Mesothelial cell of epicardium (in vitro differentiated cells): ENCODE measurements at places on chromosomes 4 and X.

DNA sequence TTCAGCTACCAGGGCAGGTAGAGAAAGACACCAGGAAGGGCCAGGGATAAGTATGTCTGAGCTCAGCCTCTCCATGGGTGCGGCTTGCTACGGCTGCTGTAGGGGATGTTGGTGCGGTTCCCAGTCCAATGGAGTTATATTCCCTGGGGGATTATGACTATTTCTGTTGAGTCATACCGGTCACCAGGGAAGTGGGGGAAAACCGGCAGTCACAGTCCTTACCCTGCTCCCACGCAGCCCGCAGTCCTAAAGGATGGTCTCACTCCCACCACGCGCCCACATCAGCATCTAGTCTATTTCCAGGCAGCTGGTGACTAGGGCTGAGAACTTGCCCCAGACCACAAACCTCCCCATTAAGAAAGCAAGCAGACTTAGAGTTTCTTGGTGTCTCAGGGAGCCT, 191.6 kb downstream of the VEGFC start:
- DNase-seq, result no peak

DNA sequence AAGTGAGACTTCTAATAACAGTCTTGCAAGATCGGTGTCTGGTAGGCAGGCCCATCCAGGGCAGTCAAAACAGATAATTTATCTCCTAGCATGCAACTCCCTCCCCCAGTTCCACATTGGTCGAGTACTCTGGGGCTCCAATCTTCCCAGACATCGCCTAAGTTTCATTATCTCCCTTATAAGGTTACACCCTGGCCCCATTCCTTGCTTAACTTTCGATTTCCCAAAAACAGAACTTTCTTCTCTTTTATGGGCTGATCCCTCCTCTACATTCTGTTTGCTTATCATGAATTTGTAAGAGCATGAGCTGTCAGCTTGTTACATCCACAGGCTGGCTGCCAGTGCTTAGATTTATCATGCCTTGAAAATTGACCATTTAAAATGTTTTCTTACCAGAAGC, 471.3 kb downstream of the TECRL start:
- no peak for DNase-seq

DNA sequence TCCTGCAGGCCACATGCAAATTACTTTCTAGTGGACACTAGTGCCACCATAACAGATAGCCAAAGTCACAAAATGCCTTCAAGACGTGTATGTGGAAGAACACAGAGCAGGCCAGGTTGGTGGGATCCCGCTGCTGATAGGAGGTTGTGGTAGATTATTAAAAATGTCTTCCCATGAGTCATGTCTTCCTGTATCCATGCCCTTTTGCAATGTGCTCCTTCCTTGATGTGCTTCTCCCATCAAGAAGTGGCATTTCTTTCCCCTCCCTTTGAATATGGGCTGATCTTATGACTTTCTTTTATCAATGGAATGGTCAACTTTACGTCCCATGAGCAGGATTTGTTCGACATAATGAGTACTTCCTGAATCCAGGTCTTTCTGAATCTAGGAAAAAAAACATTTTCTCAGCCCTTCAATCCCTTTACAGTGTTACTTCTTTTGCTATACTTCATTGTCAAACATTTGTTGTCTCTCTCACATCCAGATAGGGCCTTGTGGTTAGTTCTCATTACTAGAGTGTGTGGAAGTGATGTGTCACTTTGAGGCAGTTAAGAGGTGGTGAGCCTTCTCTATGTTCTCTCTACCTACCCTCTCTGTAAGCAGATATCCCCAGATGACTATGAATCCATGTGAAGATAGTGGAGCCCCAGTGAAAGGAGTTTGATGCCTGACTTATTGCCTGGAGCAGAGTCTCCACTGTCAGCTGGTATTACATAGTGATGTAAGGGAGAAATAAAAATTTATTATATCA, 519.2 kb upstream of the DIPK2B start:
- DNase-seq, result no peak

- DNase-seq, result no peak
Observed at GRCh38 chrX:7941390-7942042, 14.3 kb upstream of the PNPLA4 start.

- DNase-seq, result no peak
Observed at GRCh38 chr4:78951862-78952472, 12.7 kb upstream of the PAQR3 start.

DNA sequence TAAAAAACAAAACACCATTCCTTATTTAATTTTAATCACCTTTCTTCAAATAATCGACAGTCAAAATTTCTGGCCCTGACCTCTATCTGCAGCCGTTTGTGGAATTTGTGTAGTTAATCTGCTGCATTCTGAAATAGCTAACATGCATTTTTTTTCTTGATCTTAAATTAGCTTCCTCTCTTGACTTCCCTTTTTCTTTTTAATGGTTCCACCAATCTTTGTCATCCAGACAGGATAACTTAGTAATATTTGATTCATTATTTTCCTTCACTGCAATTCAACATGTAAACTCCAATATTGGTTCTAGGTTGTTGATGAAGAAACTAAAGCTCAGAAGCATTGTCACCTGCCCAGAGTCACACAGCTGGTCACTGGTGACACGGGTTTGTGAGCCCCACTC, 77.3 kb downstream of the ARHGAP10 start:
- no peak for DNase-seq

GRCh38 chr4:137408527-137409177, 123.6 kb downstream of the PCDH18 start:
- no peak for DNase-seq

DNA sequence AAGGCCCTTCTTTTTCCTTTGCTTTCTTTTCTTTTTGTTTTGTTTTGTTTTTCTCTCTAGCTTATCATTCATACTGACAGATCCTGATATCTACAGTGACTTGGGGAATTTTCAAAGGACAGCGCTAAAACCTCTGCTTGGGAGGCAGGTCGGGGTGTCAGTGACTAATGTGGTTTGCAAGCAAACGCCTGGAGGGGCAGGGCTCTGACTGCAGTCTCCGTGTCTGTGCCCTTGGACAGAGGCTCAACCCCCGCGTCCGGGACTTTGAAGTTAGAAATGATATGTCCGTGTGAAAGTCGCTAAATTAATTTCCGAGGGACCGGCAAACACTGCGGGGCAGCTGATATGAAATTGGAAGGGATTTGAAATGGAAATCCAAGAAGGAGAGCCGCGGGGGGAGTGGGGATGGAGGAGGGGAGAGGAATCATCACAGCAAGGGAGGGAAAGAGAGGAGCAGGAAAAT, 312.4 kb downstream of the DHRSX start:
- DNase-seq, result peak; percentile 54

DNA sequence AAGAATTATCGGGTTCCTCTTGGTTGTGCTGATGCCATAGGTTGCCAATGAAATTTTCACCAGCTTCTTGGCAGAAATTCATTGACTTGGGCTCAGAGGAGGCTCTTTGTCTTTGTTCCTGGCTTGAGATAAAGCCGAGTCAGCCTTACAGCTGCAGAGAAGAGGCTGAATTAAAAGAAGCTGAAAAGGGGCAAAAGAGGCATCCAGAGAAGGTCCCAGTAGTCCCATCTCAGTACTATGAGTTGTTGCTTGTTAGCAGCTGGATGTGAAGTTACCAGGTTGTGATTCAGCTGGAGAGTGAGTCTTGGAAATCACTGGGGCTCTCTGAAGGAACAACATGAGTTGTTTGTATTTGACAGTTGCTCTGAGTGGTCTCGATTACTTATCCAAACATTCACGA, 59.7 kb downstream of the SMAD1 start:
- DNase-seq, result no peak

GRCh38 chr4:82692101-82692780, 106.4 kb downstream of the SCD5 start:
- DNase-seq, result no peak

- DNase-seq, result no peak
Observed at GRCh38 chr4:91497892-91498291, 805.9 kb upstream of the GRID2 start.

- no peak for DNase-seq
Observed at GRCh38 chr4:60934566-60935295, 265.4 kb upstream of the ADGRL3 start.

GRCh38 chrX:109918753-109919152, 84.2 kb upstream of the TMEM164 start:
- no peak for DNase-seq

- no peak for DNase-seq
Observed at GRCh38 chrX:63283348-63283747, 67.8 kb downstream of the SPIN4 start.

DNA sequence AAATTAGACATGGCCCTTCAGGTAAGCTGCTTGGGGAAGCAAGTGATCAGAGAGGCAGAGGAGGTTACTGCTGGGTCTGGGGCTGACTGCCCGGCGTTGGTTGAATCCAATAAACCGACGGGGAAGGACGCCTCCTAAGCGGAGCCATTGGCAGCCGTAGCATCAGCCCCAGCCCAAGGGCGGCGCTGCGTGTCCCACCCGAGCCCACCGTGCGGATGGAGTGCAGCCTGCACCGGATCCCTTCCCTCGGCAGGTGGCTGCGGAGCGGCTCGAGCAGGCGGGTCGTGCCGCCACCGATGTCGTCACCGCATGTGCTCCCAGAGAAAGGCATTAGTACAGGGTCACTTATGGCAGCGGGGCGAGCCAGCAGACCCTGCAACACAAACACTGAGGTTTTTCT, 82.1 kb downstream of the ALPK1 start:
- DNase-seq, result no peak

DNA sequence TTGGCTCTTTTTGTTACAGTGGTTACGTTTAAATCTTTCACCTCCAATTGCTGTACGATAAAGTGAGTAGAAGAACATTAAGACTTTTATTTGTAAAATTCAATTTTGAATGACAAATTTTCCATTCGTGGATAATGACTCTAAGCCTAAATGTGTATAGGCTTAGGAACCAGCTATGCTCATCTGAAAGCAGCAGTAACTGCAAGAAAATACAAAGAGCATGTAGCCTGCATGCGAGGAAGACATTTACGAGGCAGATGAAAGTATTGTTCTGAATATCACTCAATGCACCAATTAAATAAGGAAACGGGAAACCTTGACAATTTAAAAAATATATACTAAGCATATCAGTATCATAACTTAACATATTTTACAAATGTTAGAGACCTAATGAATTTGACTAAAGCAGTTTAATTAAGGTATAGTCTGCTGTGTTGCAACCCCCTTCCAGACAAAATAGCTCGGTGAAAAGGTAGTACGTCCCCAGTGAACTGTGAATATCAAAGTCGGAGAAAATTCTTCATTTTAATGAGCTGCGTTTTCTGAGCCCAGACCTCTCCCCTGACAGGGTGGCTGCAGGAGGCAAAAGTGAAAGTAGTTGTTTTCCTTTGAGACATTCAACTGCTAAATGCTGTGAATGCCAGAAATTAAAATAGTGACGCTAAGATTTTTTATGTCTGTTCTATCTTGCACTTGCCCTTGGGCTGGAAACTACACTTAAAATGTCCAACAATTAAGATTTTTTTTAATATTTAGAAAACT, 1236.5 kb upstream of the TENM3 start:
- DNase-seq, result no peak

DNA sequence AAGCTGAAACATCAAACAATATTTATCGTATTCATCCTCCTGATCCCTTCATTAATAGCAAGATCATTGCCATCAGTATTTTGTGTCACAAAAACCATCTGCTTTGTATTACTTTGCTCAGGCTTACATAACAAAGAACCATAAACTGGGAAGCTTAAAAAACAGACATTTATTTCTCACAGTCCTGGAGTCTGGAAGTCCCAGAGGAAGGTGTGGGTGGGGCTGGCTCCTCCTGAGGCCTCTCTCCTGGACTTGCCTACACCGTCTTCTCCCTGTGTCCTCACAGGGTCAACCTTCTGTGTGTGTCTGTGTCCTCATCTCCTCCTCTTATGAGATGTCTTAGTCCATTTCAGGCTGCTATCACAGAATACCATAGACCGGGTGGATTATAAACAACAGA, 61.3 kb upstream of the MXRA5 start:
- no peak for DNase-seq

DNA sequence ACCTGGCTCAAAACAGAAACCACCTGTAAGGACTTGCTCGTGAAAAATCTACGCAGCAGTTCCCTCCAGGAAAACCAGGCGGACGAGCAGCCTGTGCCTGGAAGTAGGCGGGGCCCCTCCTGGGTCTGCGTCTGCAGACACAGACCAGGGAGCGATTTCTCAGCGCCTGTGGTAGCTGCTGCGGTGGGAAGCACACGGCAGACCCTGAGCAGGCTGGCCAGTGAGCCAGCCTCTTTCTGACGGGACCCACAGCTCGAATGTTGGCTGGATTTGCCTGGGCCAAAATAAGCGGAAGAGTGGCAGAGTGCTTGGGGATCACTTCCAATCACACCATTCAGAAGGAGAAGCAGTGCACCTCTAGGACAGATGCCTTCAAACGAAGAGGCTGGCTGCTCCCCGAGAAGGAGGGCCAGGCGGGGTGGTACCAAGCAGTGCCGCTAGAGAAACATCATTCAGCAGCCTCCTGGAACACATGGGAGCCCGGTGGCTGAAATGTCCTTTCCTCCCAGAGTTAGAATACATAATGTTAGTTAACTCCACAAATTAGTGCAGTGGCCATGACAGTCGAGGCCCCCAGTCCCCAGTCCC, 85.9 kb downstream of the GATB start:
- DNase-seq, result peak; percentile 71

- no peak for DNase-seq
Observed at GRCh38 chrX:8504451-8504850, 39.8 kb downstream of the VCX3B start.

GRCh38 chr4:123649250-123649644, 252.7 kb downstream of the SPRY1 start:
- no peak for DNase-seq

GRCh38 chrX:49934148-49934547, 11.8 kb downstream of the CLCN5 start:
- no peak for DNase-seq

- no peak for DNase-seq
Observed at GRCh38 chrX:19639056-19639455, 123.7 kb upstream of the MAP3K15 start.

GRCh38 chr4:163758032-163758431, 263.5 kb downstream of the TMA16 start:
- no peak for DNase-seq

DNA sequence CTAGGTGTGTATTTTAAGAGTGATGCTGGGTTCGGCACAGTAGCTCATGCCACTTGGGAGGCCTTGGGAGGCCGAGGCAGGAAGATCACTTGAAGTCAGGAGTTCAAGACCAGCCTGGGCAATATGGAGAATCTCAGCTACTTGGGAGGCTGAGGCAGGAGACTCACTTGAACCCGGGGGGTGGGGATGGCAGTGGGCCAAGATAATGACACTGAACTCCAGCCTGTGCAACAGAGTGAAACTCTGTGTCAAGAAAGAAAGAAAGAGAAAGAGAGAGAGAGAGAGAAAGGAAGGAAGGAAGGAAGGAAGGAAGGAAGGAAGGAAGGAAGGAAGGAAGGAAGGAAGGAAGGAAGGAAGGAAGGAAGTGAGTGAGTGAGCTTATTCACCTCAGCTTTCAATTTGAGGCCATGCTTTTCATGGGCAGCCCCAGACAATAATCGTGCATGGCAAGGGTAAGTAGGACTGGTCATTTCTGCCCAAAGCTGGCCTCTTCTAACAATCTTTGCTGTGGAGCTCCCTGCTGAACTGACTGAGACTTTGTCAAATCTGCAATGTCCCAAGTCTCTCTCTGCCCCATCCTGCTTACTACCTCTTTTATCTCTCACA, 42.5 kb upstream of the ELF2 start:
- no peak for DNase-seq

GRCh38 chr4:2484185-2484584, 15.3 kb downstream of the RNF4 start:
- DNase-seq, result no peak

- DNase-seq, result no peak
Observed at GRCh38 chrX:103254171-103254824, 657 bp downstream of the TCEAL8 start.
